Activated naive CD4-positive, alpha-beta T cell treated with anti-CD3 and anti-CD28 coated beads, Interleukin-2, amount 50 U/mL, for 16 hours (primary cell): ENCODE measurements at places on chromosomes 2 and 18.

DNA sequence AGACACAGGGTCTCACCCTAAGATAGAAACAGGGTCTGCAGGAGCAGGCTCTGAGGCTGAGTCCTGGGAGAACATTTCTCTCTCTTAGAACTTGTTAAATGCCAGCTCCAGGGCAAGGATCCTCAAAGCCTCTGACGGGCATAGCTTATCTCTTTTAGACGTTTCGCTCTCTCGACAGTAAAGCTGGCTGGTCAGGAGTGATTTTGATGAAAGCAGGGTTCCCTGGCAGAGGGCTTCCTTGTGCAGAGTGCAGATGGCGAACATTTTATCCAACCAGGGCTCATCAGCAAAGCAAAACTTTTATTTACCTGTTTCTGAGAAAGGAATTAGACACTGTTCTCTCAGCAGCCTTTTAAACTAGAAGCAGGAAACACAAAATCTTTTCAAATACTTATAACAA is 350.8 kb downstream of the ALK start:
- no peak for DNase-seq

DNA sequence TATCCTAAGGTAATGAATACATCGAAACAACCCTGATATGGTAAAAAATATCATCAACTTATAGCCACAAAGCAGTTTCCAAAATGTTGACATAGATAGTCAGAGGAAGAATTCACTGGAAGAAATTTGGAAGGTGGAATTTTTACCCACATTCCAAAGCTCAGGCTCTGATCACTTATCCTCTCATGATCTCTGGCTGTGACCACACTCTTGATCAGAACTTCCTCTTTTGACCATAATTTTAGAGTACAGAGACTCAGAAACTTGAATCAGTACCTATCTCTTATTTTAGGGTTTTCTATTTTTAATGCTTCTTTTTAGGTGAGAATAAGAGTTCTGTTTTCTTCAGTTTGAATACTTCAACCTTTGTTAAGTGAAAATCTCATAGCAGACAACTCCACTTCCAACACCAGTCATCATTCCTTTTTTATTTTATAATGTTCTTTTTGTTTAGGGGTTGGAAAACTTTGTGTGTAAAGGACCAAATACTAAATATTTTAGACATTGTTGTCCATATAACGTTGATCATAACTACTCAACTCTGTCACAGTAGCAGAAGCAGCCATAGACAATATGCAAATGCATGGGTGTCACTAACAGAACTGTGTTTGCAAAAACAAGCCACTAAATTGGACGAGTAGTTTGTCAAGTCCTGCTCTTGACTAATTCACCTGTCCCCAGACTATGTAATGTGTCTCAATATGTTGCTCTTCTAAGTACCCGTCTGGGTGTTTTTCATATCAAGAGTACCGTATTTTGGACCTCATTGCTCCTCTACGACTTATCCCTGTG is 891.6 kb upstream of the CRIM1 start:
- no peak for DNase-seq

GRCh38 chr2:33607251-33607721 is 8.2 kb upstream of the FAM98A start:
- no peak for DNase-seq

DNA sequence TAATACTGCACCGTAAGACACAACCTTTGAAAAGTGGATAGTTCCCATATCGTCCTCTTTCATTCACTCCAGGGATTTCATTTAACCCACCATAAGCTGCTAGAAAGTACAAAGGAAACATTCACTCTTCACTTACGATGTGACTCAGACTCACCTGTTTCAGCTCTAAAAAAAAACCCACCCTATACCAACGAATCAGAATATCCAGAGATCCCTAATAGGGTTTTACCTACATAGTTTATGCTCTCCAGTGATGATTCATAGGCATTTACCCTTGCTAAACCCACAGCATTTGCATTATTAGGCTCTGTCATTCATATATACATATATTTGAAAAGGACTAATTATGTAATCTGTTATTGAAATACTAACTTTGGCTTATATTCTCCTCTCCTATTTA is 60.2 kb downstream of the PRPF40A start:
- no peak for DNase-seq

DNA sequence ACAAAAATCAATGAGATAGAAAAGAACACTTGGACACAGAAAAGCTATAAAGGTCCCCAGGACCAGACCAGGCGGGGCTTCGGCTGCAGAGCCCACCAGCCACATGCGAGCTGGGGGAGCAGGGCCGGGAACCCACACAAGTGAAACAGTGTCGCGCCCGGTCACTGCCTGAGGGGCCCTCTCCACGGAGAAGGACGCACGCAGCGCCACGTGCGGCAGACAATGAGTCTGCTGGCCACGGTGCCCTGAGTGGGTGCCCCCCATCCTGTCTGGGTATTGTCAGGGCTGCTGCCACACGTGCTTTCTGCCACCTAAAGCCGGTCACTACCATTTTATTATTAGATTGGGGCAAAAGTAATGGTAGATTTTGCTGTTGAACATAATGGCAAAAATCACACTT is 207.9 kb upstream of the HDAC4 start:
- DNase-seq = no peak

DNA sequence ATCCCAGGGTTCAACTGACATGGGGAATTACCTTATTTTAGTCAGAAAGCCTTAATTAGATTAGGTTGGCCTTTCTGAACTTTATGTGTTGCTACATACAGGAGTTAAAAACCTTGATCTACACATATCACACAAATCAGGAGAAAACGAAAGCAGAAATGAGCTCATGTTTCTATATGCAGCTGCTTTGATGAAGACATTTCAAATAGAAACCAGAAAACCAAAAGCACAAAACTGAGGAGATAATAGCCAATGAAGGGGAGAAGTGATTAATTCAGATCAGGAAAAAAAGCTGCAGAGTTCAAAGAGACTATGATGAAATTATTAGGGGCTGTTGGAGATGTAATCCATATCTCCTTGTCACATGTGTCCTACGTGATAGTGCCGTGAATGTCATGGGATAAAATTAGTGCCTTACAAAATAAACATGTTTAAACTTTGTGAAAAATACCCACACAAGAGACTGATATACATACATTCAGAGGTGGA is 255.0 kb downstream of the CAMKMT start:
- DNase-seq = no peak

DNA sequence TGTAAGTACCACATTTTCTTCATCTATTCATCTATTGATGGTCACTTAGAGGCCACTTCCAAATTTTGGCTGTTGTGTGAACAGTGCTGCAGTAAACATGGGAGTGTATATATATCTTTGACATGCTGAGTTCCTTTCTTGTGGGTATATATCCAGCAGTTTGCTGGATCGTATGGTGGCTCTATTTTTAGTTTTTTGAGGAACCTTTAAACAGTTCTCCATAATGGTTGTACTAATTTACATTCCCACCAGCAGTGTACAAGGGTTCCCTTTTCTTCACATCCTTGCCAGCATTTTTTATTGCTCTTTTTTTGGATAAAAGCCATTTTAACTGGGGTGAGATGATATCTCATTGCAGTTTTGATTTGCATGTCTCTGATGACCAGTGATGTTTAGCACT is 7.3 kb upstream of the ATP5MC3 start:
- DNase-seq = no peak

- no peak for DNase-seq
Measured at GRCh38 chr2:219399716-219400478, 12.2 kb upstream of the DNPEP start.

DNA sequence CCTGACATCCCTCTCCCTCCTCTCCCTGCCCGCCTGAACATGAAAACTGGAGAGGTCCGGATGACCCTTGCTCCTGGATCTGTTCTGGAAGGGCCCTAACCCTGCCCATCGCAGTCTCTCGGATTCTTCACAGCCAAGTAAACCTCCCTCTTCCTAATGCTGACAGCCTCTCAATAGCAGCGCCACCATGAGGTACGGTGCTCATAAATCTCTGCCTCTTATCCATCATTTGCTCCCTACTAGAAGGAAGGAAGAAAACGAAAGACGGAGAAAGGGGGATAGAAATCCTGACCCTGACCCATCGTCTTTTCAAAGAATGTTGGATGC is 257.9 kb downstream of the BCL11A start:
- no peak for DNase-seq

- DNase-seq = no peak
Measured at GRCh38 chr2:119694845-119695521, 16.0 kb downstream of the TMEM177 start.

GRCh38 chr2:27379836-27380625 is 503 bp downstream of the ZNF513 start:
- no peak for DNase-seq

DNA sequence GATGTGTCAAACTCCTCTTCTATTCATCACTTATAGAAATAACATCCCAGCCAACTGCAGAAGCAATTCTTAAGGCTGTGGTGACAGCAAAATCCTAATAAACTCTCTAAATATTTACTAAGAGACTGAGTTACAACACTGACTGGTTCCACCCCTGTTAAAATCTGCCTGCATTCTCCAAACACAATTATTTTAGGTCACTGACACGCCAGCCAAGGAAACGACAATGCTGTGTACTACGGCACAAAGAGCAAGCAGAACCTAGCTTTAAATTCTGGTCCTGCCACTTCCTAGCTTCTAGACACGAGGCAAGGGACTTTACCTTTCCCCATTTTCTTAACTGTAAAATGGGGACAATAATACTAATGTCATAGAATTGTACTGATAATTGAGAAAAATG is 4.1 kb downstream of the CYRIA start:
- no peak for DNase-seq

DNA sequence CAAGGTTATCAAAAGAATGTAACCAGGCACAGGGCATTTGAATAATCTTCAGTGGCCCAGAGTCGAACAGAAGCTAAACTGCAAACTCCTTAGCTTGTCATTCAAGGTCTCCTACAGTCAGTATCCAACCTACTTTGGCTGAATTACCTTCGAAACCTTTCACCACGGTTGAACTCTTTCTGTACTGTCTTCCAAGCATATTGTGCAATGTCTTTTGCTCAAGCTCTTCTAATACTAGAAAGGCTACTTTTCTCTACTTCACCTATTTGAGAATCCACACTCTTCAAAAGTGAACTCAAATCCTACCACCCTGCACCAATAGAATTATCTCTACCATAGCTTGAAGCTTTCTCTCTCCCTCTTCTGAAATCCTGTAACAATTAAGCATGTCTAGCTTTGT is 142.9 kb downstream of the NR4A2 start:
- no peak for DNase-seq

GRCh38 chr18:79785831-79786230 is 11.9 kb upstream of the KCNG2 start:
- DNase-seq = no peak

DNA sequence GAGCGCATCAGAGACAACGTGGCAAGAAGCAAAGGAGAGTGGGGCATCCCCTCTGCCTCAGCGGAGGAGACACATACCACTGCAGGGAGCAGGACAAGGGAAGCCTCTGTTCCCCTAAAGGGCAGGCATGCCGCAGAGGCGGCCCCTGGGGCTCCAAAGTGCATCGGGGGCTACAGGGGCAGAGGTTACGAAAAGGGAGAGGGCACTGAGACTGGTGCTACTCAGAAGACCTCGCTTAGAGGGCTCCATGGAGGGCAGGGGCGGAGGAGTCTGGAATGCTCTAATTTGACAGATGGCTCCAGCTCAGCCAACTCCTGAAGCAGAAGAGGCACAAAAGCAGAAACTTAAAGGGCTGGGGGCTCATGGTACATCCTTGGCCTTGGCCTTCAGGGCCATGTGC is 39.8 kb downstream of the FAM178B start:
- DNase-seq = no peak

- DNase-seq = no peak
Measured at GRCh38 chr2:15941481-15941850, 1.1 kb downstream of the MYCN start.

DNA sequence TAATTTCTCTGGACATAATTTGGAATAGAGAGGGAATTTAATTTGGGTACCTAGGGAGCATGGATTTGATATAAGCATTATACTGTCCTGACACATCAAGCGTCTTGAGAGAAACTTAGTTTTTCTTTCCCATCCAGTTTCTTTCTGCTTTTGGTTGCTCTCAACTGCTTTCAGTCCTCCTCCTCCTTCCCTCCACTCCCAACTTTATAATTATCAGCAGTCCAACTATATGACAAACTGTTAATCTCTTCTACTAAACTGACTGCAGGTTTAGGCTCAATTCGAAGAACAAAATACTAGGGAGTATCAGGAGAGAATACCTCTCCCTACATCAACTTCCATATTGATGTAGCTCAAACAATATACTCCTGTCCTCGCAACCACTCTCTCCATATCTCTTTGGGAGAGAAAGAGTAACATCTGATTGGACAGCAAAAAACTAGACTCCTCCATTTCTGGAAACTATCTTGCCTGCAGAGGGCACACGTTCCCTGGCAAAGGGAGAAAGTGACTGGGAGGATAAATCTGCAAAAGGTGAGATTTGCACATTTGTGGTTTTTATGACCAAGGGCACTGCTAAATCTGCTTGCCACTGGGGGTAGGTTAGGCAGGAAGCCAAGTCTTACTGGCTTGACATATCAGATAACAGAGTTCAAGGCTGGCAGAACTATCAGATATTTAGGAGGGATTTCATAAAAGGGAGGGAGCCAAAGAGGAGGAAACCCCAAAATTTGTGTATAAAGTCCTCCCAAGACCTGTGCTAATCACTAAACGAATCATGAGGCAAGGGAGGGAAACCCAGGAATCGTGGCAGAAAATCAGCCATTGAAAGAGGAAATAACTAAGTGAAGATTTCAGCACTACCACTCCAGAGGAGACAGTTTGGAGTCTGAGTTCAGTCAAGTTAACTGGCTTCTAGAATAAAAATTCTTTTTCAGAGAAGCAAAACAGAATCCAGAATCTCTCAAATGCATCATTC is 40.0 kb downstream of the ICA1L start:
- peak; percentile 35 for DNase-seq

- DNase-seq = no peak
Measured at GRCh38 chr18:45201489-45201888, 413.8 kb upstream of the SLC14A2 start.

DNA sequence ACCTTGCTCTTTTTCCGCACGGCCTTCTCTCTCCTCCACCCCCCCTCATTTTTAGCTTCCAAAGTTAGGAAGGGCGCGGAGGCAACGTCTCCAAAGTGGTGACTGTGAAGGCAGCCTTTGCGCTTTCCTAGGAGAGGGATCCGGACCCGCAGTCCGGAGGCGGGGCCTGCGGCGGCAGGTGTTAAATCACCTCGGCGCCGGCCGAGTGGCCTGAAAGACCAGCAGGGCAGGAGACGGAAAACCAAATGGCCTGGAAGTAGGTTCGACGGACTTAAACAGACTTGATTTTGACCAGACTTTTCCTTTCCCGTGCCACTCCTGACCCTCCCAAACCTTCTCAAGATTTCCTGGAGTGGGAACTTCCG is 615 bp downstream of the GORASP2 start:
- DNase-seq = peak; percentile 51

DNA sequence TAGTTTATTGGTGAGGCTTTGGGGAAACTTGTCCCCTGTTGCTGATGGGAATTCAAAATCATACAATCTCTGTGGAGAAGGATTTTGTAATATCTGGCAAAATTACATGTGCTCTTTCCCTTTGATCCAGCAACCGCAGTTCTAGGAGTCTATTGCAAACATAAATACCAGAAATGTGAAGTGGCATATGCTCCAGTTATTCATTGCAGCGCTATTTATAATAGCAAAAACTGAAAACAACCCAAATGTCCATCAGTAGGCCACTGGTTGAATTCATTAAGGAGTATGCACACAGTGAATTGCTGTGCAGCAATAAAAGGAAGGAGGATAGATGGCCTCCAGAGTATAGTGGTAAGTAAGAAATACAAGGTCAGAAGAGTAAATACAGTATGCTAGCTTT is 76.5 kb downstream of the HNRNPLL start:
- no peak for DNase-seq
